Activated naive CD8-positive, alpha-beta T cell treated with anti-CD3 and anti-CD28 coated beads, Interleukin-2, amount 50 U/mL, for 24 hours (primary cell): ENCODE measurements at places on chromosomes 12 and 14.

DNA sequence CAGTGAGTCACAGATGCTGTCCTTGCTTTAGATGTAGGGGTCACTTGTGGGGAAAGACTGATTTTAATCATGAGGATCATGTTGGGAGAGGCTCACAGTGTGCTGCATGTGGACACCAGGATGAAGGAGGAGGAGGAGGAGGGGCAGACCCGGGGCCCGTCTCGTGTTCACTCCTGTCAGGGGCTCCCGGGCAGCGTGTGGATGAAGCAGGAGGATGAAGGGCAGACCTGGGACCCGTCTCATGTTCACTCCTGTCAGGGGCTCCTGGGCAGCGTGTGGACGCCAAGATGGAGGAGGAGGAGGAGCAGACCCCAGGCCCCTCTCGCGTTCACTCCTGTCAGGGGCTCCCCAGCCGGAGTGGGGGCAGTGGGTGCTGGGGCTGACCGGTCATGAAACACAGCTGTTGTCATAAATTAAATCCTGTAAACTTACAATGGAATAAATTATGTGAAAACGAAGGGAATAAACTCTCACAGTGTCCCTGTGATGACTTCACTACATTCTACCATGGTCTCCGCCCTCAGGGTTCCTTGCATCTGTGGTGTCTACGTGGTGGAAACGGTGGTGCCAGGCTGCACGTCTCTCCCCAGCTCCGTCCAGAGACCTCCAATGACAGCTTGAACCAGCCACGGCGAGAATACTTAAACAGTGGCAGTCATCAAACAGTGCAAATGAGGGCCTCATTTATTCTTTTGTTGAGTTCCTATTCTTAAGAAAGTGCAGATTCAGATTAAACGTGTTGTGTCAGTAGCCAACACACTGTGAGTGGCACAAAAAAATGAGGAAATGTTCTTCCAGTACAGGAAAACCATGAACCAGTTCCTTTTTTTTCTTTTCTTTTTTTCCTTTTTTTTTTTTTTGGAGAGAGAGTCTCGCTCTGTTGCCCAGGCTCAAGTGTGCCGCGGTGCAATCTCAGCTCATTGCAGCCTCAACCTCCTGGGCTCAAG is 37.7 kb upstream of the SFSWAP start:
- DNase-seq, result no peak

DNA sequence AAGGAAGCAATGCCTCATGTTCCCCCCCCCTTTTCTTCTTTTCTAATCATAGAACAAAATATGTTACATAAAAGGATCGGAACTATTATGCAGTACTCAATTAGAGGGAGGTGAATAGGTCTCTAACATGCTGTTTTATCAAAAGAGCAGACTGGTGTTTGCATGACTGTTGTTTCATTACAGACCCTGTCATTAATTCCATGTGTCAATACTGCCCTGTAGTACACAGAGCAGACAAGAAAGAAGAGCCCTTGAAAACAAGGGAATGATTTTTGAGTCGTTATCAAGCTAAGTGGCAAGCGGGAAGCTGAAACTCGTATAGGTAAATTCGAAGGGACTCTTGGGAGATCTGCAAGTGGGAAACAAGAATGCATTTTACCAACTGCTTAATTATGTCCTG is 76.9 kb upstream of the TMEM263 start:
- DNase-seq, result no peak

- DNase-seq, result no peak
Measured at GRCh38 chr14:64705381-64706118, 1.3 kb downstream of the PLEKHG3 start.

DNA sequence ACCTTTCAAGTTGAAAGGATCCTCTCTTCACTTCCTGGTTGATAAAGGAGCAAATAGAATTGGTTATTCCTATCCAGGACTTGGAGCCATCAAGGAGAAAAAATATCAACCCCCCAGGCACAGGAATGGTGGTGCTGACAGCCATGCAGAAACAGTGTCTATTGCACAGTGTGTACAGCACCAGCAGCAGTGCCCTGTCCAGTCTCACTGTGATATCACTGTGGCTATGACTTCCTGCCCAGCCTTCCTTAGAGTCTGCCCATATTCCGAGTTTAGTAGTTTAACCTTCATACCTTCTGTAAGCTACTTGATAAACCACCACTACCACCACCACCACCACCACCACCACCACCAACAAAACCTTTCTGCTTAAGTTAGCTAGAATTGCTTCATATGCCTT is 45.1 kb upstream of the FERMT2 start:
- DNase-seq, result no peak

DNA sequence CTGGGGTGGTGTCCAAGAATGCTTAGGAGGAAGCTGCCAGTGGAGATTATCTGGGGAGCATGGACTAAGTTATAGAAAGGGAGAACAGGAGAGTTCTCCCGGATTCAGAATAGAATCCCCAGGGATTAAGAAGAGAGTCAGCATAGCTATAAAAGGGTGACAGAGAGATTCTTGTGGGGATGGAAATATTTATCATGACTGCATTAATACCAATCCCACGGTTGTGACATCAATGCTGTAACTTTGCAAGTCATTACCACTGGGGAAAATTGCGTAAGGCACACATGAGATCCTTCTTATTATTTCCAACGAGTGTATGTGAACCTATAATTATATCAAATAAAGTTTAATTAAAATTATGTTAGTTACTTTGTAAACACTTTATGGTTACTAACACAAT is 447.9 kb upstream of the TMEM132C start:
- no peak for DNase-seq

DNA sequence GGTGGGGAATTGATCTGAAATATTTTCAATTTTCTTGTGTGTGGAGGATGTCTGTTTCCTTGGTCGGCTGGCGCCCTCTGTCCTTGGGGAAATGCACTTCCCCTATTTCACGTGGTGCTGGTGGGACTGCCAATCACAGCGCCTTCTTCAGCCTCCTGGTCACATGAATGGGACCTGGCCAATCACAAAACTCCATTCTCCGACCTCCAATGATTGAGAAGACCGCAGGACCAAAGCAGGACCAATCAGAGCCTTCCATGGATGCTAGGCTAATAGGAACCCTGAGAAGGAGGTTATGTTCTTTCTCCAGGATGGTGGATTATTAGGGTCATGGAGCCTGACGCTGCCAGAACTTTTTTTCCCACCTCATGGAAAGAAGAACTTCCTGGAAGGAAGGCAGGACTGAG is 188.7 kb downstream of the TTC8 start:
- no peak for DNase-seq

DNA sequence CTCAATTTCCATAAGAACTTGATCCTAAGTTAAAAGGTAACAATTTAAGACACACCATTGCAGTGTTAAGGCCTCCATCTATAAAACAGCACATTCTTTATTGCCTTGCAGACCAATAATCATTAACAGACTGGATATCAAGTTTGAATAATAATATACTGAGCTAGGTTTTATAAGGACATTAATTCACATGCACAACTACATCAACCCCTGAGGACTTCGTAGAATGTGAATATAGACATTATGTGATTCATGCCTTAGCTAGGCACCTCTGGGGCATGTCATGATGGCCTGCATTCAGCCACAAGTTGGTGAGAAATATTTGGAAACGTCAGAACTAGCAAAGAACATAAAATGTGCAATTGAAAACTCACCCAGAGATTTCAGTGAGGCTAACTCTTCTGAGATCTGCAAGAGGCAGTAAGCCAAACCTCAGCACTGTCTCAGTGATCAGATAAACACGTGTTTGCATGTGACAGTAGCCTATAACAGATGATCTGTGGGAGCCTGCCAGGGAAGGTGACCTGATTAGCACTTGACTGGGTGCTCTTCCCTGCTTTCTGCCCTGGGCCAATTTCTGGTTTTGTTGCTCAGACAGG is 492.2 kb downstream of the FLRT2 start:
- no peak for DNase-seq

DNA sequence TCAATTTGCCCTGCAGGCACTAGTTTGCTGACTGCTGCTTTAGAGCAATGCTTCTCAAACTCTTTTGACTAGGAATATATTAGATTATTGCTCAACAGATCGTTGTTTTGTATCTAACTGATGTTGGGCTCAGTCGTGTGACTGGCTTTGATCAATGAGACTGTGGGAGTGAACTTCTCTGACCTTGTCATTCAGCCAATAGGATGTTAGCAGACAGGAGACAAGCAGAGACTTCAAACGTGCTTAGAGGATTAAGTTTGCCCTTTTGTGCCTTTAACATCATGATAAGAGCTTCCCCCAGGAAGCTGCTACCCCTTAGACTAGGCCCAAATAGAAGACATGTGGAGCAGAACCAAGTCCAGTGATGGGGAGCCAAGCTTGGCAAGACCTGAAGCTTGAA is 76.7 kb upstream of the ELK3 start:
- no peak for DNase-seq

DNA sequence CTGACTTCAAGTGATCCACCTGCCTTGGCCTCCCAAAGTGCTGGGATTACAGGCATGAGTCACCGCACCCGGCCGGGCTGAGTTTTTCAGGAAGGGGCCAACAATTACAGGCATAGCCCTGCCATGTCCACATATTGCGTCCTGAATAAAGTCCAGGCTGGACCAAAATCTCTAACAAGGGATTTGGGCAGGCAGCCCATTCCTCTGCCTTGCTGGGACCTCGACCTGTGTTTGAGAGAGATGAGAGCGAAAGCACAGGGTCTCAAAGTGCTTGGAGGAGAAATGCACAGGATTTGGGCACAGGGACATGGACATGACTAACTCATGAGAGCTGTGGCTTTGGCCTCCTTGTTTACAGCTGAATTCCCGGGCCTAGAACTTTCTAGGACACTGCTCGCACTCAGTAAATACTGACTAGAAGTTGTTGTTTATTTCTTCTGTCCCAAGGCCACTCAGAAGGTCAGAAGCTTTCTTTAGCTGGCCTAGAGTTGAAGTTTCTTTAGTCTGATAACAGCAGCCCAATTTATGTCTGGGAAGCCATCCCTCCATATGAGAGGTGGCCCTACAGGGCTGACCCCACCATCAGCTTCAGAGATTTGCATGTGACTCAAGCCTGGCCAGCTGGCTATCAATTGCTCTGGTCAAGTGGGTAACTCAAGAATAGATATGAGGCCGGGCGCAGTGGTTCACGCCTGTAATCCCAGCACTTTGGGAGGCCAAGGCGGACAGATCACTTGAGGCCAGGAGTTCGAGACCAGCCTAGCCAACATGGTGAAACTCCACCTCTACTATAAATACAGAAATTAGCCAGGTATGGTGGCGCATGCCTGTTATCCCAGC is 11.7 kb downstream of the CAMKK2 start:
- no peak for DNase-seq

DNA sequence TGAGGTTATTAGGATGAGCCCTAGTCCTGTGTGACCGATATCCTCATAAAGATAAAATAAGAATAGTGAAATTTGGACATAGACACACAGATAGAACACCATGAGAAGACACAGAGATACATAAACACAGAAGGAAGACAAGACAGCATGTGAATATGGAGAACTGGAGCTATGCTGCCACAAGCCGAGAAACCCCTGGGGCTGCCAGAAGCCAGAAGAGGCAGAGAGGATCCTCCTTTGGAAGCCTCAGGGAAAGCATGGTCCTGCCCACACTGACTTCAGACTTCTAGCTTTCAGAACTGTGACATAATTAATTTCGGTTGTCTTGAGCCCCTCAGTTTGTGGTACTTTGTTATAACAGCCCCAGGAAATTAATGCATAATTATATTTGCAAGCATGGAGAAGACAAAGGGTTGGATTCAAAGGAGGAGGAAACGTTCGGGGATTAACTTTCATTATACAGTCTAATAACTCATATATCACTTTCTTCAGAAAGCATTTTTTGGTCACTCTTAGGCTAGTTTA is 1501.8 kb upstream of the FLRT2 start:
- DNase-seq, result no peak

- DNase-seq, result no peak
Measured at GRCh38 chr12:53754633-53755264, 3.0 kb upstream of the CISTR start.

DNA sequence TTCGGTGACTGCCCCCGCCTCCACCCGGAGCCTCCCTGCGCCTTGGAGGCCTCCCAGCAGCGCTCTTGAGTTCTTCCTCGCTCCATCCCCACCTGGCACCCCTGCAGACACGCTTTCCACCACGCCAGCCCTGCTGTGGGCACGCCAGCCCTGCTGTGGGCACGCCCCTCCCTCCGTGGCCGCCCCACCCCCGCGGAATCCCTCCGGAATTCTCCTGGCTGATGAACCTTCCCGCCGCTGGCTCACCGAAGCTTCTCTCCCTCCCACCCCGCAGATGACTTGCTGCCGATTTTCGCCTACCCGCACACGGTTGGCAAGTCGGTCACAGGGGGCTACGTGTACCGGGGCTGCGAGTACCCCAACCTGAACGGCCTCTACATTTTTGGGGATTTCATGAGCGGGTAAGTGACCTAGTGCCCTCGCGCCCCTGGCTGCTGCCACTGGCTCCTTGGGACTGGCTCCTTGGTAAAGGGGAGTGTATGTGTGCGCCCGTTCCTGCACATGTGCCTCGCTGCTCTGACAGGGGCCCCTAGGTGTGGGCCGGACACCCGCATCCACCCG is 15.2 kb downstream of the HHIPL1 start:
- DNase-seq, result no peak

DNA sequence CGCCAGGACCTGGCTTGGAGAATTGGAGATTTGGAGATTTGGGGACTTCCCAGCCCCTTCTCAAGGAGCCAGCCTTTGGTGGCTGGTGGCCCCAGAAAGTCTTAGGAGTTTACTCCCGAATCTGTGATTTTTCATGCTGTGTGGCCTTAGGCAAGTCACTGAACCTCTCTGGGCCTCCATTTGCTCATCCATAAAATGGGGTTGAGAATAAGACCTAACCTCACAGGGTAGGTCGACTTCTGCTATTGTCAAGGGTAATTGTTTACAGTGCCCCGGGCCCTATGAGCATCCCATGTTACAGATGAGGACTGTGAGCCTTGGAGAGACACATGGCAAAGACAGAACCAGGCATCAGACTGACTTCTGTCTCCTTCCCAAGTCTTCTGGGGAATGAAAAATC is 16.2 kb upstream of the TMEM119 start:
- no peak for DNase-seq

DNA sequence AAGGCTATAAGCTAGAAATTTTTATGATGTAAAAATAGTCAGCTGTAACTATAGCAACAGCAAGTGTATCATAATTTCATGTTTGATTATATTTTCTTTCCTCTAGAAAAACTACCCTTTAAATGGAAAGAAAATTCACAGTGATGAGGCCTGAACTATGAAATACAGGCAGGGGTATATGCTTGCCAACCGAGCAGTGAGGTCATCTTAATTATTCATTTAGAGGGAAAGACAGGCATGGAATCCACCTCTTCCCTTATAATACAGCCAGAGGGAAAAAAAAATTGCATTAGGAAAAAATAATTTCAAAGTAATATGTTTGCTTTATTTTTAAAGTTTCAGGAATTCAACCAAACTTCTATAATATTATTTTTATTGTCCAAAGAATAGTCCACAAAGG is 139.8 kb downstream of the EPS8 start:
- DNase-seq, result no peak

- no peak for DNase-seq
Measured at GRCh38 chr14:85533861-85534291, 3.9 kb downstream of the FLRT2 start.
